ENCODE measurements at places on chromosomes 1 and 21. TPM values are rescaled to one million over a fixed set of nuclear protein-coding genes. Genes with fewer than 3 reads are reported as not detected.

The ADGRB2 gene
- 1.7 TPM for total RNA-seq

The DPM3 gene
- total RNA-seq: 86.4 TPM

The CADM3 gene
- 207 TPM for total RNA-seq

The TMPRSS3 gene
- 2.4 TPM for total RNA-seq

The ZNF697 gene
- total RNA-seq: 12.2 TPM

The SELE gene
- not detected for total RNA-seq

The FCRL4 gene
- total RNA-seq: not detected

The TMEM52 gene
- 0.91 TPM for total RNA-seq

The A3GALT2 gene
- total RNA-seq: not detected

The TMCO4 gene
- total RNA-seq: 19.0 TPM

The IRF6 gene
- 106 TPM for total RNA-seq

The FCGR3B gene
- total RNA-seq: not detected

The FAM89A gene
- 29.2 TPM for total RNA-seq

The KRTAP7-1 gene
- not detected for total RNA-seq

The CDC20 gene
- 204 TPM for total RNA-seq

The LCE3E gene
- total RNA-seq: not detected

The ZSWIM5 gene
- total RNA-seq: 0.32 TPM

The IL19 gene
- not detected for total RNA-seq

The LRRC53 gene
- not detected for total RNA-seq

The TAF5L gene
- total RNA-seq: 31.8 TPM

The AIRE gene
- not detected for total RNA-seq

The OR10Z1 gene
- total RNA-seq: not detected

The ARHGAP29 gene
- 46.7 TPM for total RNA-seq

The LCE1D gene
- not detected for total RNA-seq

The GUCA2B gene
- not detected for total RNA-seq

The C8A gene
- total RNA-seq: not detected

The PLA2G2F gene
- not detected for total RNA-seq

The NBPF11 gene
- total RNA-seq: 15.4 TPM

The PHLDA3 gene
- total RNA-seq: 169 TPM
